Left lung (tissue), 14 donors: ENCODE measurements at places on chromosomes 2 and 18. TPM values are rescaled to one million over a fixed set of nuclear protein-coding genes. Genes with fewer than 3 reads are reported as not detected.
A peak's percentile ranks its signal among the peaks of the same experiment; 100 is the strongest.

- H3K4me3 ChIP-seq, result peak overlapping the region; percentile 31
- no peaks in the 10 kb centered on the region for H3K4me1 ChIP-seq
- H3K27ac ChIP-seq, result peak overlapping the region; percentile 93
- DNase-seq, result no peak
- H3K27me3 ChIP-seq, result no peaks in the 10 kb centered on the region
These were observed 19.2 kb downstream of the NEURL3 start for GRCh38 chr2:96485751-96486651.

DNA sequence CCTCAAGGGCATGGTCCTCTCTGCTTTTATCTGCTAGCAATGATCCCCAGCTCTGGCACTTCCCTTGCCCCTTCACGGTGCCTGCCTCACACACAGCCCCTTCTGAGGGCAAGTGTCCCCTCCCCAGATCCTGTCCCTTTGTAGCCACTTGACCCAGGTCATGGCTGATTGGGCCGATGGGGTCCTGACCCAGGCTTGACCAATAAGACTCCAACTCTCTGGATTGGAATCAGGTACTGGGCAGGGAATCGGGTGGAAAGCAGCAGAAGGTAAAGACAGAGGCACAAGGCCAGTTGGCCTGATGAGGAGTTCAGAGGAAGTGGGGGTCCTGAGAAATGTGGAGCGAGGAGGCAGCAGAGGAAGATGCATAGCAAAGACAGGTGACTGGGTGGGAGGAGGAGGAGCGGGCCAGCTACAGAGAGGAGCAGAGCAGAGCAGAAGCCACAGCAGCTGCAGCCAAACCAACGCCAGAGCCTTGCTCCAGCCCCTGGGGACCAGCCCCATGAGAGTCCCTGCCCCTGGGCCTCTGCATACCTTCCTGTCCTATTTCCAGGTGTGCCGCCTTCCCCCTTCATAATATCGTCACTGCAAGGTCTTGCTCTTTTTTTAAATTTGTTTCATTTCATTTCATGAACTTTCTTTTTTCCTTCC is 39.1 kb downstream of the CAPN13 start:
- no peaks in the 10 kb centered on the region for H3K36me3 ChIP-seq
- no peaks in the 10 kb centered on the region for H3K4me1 ChIP-seq
- H3K27ac ChIP-seq, result no peak overlapping the region
- H3K27me3 ChIP-seq, result no peaks in the 10 kb centered on the region
- no peak for DNase-seq

- H3K27ac ChIP-seq, result no peak overlapping the region
- H3K36me3 ChIP-seq, result no peaks in the 10 kb centered on the region
- H3K27me3 ChIP-seq, result no peaks in the 10 kb centered on the region
- no peaks in the 10 kb centered on the region for H3K4me1 ChIP-seq
- no peak overlapping the region for H3K4me3 ChIP-seq
These were observed 50.2 kb upstream of the LRP1B start for GRCh38 chr2:142180820-142181533.

DNA sequence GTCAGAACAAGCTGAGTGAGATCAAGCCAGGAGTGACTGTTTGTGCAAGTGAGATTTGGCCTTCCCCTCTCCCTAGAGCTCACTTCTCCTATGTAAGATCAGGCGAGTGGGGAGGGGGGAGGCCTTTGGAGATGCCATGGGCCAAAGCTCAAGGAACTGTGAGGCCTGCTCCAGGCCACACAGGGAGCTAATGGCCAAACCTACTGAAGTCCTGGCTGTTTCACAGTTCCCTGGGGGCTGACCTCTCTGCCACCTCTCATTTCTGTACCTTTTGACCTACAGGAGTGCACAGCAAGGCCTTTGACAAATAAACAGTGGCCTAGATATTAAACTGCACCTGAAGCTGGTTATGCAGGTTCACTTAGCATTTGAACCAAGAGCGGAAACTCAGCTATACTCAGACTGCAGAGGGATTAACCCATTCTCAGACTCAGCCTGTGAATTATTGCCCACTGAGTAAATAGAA is 235.0 kb upstream of the NT5C1B start:
- H3K27ac ChIP-seq, result no peak overlapping the region
- DNase-seq, result no peak
- no peaks in the 10 kb centered on the region for H3K36me3 ChIP-seq
- no peaks in the 10 kb centered on the region for H3K4me1 ChIP-seq
- no peak overlapping the region for H3K4me3 ChIP-seq

DNA sequence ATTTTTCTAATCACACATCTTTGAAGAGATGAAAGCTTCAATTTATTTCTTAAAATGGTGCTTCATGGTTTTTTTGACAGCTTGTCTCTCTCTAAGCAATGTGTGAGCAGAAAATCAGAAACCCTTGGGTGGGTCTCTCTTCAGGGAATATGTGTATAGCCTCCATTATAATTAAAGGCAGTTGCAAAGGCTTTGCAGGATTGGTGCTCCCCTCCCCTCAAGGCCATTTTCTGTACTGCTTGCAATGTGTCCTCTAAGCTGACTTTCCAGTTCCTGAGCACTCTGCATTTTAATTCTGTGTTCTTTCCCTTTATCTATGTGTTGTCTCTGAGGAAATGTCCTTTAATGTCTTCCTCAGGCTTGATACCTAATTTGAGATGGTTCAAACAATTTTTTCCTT is 172.6 kb downstream of the DPP4 start:
- H3K36me3 ChIP-seq, result no peaks in the 10 kb centered on the region
- H3K27ac ChIP-seq, result no peak overlapping the region
- H3K4me3 ChIP-seq, result no peak overlapping the region
- H3K27me3 ChIP-seq, result no peaks in the 10 kb centered on the region
- no peak for DNase-seq
- no peaks in the 10 kb centered on the region for H3K4me1 ChIP-seq

DNA sequence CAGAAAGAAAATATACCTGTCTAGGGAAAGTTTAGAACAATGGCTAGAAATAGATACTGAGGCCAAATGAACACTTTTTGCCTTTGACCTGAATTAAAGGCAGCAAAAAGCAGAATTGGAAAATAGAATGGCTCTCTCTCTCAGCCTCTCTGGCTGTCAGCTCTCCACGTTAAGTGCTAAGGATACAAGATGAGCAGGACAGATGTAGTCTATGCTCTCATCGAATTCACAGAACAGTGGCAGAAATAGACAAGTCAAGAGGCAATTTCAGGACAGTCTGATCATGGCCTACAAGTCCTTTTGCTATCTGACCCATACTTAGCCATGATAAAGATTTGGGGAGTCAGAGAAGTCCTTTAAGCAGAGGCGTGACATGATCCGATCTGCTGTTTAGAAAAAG is 120.2 kb upstream of the CREB1 start:
- H3K27me3 ChIP-seq, result no peaks in the 10 kb centered on the region
- DNase-seq, result no peak
- H3K4me1 ChIP-seq, result no peaks in the 10 kb centered on the region
- H3K27ac ChIP-seq, result no peak overlapping the region
- no peaks in the 10 kb centered on the region for H3K36me3 ChIP-seq

DNA sequence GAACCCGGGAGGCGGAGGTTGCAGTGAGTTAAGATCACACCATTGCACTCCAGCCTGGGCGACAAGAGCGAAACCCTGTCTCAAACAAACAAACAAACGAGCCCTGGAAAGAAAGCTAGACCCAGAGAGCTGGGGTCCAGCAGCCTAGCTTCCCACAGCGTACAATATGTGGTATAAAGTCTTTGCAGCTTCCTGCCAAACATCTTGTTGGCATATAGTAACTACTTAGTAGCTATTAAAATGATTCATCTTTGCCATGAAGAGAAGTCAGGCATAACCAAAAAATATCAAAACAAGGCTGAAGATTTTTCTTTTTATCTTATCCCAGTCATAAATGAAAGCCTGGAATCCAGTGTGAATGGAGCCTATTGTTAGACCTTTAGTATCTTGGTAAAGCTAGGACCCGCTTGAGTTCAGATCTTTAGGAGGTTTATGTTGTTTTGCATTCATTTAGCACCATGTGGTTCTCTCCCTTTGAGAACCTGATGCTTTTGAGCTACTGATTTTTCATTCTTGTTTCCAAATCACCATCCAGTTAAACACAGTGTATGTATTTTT is 139.7 kb upstream of the NOSTRIN start:
- H3K27me3 ChIP-seq, result no peaks in the 10 kb centered on the region
- no peak overlapping the region for H3K4me3 ChIP-seq
- no peaks in the 10 kb centered on the region for H3K4me1 ChIP-seq
- H3K36me3 ChIP-seq, result no peaks in the 10 kb centered on the region
- no peak overlapping the region for H3K27ac ChIP-seq
- DNase-seq, result no peak

DNA sequence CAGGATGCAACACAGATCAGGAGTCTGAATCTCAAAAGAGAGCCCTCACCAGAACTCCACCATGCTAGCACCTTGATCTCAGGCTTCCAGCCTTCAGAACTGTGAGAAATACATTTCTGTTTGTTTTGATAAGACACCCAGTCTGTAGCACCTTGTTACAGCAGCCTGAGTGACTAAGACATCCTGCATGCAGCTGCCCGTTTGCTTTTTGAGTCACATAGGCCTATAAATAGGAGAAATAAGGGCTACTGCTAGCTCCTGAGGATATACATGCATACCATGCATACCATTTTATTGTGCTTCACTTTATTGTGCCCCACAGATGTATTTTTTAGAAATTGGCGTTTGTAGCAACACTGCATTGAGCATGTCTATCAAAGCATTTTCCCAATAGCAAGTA is 337.8 kb downstream of the CDH2 start:
- no peak overlapping the region for H3K27ac ChIP-seq

DNA sequence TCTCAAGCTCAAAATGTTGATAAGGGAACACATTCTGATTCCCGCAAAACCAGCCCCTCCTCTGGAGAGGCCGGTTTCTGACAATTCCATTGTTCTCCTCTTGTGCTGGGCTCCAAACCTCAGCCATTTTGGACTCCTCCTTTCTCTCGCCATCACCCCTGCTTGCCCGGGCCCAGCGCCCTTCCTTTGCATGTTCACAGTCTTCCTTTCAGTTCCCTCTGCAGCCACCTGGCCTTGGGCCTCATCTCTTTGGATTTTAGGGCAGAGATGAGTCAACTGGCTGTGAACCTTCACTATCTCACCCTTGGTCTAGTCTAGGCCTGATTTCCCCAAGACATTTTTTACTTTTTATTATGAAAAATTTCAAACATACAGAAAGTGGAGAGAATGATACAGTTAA is 155.9 kb upstream of the MAP3K20 start:
- H3K36me3 ChIP-seq, result no peaks in the 10 kb centered on the region
- no peaks in the 10 kb centered on the region for H3K27me3 ChIP-seq
- no peak overlapping the region for H3K27ac ChIP-seq
- no peaks in the 10 kb centered on the region for H3K4me1 ChIP-seq
- no peak overlapping the region for H3K4me3 ChIP-seq

DNA sequence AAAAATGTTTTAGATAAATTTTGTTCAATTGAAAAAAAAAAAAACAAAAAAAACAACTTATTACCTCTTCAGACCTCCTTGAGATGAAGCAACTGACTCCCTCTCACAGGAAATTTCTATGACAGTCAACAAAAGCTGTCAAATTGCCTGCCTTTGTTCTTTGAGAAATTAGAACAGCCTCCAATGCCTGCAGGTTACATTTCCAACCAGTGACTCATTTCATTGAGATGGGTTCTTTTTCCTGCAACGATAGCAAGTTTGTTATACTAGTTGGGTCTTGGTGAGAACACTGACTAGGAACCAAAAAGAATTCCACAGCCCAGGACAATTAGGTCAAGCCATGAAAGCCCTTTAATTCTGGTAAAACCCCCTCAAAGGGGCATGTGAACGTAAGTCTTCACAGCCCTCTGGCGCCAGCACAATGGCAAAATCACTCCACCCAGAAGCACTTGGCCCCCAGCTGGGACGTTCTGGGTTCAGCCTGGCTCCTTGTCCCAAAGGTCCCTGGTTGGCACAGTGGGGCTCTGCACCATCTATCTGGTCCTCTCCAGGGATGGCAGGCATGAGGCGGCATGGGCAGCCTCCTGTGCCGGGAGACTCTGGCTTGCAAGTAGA is 87.0 kb downstream of the SPP2 start:
- peaks cover 5% of the 10 kb centered on the region for H3K27me3 ChIP-seq
- no peak overlapping the region for H3K4me3 ChIP-seq
- no peak for DNase-seq
- H3K36me3 ChIP-seq, result no peaks in the 10 kb centered on the region
- no peaks in the 10 kb centered on the region for H3K4me1 ChIP-seq

- H3K27me3 ChIP-seq, result no peaks in the 10 kb centered on the region
- H3K4me3 ChIP-seq, result no peak overlapping the region
- no peak overlapping the region for H3K27ac ChIP-seq
- no peak for DNase-seq
- no peaks in the 10 kb centered on the region for H3K4me1 ChIP-seq
These were observed 106.3 kb downstream of the GBX2 start for GRCh38 chr2:236061899-236062298.

DNA sequence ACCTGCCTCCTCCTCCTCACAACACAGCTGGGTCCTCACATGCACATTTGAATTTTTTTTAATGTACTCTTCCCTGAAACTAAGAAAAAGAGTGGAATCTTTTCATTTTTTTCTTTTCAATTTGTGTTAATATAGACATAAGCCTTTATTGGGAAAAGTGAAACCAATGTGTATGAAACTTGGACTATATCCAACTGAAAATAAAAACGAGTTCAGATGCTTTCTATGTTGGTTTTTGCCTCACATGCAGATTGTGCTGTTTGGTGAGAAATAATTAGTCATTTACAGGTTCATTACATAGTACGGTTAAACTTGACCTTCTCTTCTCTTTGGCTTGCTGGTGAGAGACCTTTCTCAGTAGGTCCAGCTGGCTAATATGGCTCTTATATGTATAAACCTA is 515.2 kb upstream of the FANCL start:
- H3K27me3 ChIP-seq, result no peaks in the 10 kb centered on the region
- H3K4me1 ChIP-seq, result no peaks in the 10 kb centered on the region
- no peak overlapping the region for H3K27ac ChIP-seq
- no peaks in the 10 kb centered on the region for H3K36me3 ChIP-seq

DNA sequence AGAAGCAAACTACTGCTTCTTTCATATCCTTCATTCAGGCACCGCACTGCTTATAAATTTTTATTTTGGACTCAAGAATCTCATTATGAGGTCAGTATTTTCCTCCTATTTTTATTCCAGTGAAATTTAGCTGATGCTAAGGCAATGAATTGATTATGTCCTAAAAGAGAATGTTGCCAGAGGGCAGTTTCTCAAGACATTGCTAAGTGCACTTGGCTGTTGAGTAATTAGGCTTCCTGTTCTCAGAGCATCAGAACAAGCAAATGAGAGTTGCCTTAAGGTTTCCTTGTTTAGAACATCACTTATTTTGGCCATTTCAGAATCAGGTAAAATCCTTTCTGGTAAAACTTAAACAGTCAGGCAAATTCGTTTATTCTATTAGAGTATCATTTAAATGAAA is 548.6 kb upstream of the ZEB2 start:
- DNase-seq, result no peak
- H3K27me3 ChIP-seq, result no peaks in the 10 kb centered on the region
- no peaks in the 10 kb centered on the region for H3K4me1 ChIP-seq
- no peak overlapping the region for H3K4me3 ChIP-seq
- no peak overlapping the region for H3K27ac ChIP-seq

The DLGAP1 gene
- 3.6 TPM for total RNA-seq

The DSC3 gene
- total RNA-seq, result not detected

The POLR1A gene
- 34.7 TPM for total RNA-seq

The SCYGR6 gene
- total RNA-seq, result not detected

The L3MBTL4 gene
- total RNA-seq, result 13.9 TPM

The RND3 gene
- 28.3 TPM for total RNA-seq

The PDE11A gene
- total RNA-seq, result 0.73 TPM

The SAG gene
- total RNA-seq, result not detected
